ENCODE measurements at places on chromosomes 1 and 21.

- DNase-seq, result no peak
These were observed 34.6 kb upstream of the ZNF281 start for GRCh38 chr1:200444478-200444877.

- DNase-seq, result no peak
These were observed 8.9 kb upstream of the LGALS8 start for GRCh38 chr1:236514703-236515442.

DNA sequence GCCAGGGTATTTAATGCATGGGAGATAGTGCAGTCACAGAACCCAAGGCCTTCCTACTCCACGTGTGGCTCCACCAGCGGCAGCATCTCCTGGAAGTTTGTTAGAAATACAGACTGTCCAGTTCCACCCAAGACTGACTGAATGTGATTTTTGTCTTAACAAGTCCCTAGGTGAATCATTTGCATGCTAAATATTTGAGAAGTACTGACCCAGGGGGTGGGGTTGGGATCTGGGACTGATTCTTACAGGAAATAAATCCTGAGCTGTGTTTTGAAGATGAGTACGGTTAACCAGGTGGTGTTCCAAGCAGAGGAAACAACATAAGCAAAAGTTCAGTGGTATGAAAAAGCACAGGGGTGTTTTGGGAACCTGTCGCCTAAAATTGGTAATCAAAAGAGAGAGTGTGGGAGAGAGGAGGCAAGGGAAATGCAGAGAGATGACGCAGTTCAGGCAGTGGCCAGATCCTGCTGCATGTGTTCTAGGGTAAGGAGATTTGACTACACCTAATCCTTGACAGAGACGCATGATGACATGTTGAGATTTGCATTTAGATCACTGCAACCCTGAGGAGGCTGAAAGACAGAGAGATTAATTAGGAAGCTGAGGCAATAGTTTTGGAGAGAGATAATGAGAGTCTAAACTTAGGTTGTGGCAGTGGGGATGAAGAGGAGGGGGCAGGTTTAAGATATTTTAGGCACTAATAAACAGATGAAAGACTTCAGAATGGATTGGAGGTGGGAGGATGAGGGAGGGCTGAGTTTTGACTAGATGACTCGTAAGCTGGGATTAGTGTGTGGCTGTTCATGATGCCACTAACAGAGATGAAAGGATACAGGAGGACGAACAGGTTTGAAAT, 3.7 kb upstream of the ZNF326 start:
- no peak for DNase-seq

- DNase-seq, result no peak
These were observed 45.7 kb downstream of the MTF2 start for GRCh38 chr1:93124556-93125355.

DNA sequence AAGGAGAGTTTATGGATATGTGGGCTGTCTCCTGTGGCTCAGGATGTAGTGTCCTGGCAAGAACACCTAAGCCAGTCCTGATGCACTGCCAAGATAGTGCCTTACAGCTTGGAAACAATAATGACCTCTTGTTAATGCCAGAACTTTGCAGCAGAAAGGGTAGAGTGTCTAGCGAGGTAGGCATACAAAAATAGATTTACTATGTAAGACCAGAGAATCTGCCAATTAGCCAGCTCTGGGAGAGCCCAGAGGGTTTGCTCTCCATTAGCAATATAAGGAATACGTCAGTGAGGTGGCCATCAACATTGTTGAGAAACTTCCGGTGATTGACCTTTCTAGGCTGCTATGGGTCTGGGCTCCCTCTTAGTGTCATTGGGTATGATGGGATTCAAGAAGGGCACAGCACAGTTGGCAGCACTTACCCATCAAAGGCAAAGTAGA, 178.5 kb upstream of the GALNT2 start:
- DNase-seq, result no peak

DNA sequence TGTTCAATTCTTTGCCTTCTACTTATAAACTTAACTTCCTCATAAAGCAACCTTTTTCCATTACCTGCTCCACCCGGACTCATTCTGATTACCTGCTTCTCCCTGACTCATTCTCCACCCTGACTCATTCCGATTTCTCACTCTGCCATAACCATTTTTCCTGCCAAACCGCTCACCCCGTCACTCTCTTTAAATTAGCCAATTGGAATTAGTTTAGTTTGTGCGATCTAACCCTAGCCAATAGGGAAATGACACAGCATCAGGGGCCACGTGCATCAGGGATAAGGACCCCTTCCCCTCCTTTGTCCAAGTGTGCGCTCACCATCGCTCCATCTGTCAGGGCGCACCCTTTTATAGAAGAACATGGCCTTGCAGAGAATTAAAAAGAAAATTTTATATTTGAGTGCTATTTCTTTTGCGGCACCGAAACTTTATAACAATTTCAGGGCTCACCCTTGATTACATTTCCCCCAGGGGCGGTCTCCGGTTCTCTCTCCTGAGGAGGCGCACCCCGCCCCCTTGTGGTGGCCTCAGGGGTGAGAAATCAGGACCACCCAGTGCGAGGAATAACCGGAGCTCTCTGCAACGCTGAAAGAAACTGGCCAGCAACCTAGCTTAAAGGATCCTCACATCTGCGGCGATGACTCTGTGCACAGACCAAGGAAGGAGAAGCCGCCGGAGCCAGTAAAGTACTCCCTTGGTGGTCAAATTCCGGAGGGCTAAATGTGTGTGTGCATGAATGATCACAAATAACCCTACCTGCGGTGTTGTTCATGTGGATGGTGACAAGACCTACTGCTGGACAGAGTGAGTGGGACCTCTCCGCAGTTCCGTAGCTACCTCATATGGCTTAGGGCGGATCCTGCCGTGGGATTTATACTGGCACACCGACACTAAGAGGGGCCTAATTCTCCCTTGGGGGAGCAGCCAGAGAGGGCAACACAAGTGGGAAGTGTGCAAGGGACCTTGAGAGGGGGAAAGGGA, 30.3 kb upstream of the CBR3 start:
- DNase-seq, result peak; percentile 34

DNA sequence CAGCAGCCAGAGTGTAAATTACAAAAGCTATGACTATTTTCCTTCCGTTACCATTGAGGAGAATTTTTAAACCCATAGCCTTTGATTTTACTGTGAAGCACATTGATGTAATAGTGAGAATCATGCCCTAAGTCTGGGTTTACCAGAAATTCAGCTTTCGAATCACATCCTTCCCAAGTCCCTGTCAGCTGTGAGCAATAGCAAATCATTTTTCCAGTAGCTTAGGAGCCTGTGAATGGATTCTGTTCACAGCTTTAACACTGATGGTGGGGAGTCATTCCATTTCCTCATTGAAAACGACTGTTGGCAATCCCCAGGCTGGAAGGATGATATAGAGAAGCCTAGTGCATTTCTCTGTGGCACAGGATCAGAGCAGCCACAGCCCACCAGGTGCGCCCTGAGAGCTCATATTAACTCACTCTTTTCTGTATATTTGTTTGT, 82.2 kb upstream of the C1orf105 start:
- DNase-seq, result no peak

DNA sequence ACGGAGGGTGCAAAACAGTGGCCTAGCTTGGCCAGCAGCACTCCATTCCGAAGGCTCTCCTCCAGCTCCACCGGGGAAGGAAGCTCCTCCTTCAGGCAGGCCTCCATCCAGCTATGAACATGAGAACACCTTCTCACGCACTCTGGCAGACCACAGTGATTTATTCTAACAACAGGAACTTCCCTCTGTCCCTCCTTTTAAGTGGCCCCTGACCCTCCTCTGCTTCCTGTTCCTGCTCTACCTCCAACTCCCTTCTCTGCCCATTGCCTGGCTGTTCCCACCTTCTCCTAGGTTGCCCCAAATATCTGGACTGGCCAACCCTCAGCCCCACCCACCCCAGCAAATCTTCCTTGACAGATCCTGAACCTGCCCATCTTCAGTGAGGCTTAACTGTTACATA, 5.9 kb downstream of the IQGAP3 start:
- no peak for DNase-seq

- DNase-seq, result no peak
These were observed 2.4 kb downstream of the NUDT17 start for GRCh38 chr1:145847827-145848226.

DNA sequence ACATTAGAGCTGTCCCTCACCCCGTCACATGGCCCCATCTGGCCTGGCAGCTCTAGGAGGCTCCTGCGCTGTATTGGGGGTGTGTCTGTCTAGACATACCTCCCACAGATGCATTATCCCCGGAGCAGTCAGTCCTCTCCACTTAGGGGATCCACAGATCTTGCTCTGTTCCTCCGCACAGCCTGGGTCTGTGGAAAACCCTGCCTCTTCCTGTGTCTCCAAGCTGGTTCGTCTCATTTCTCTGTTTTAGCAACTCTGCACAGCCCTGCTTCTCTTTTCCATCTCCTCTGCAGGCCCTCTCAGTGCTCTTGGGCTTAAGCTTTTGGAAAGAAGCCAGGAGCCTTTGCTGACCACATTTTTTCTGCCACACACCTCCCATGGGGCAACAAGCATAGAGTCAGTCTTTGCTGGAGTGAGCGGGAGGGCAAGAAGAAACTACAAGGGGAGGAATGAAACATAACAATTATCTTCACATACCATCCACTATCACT, 241.5 kb downstream of the FOXD2 start:
- no peak for DNase-seq

- no peak for DNase-seq
These were observed 136.8 kb downstream of the NTPCR start for GRCh38 chr1:233086961-233087881.

DNA sequence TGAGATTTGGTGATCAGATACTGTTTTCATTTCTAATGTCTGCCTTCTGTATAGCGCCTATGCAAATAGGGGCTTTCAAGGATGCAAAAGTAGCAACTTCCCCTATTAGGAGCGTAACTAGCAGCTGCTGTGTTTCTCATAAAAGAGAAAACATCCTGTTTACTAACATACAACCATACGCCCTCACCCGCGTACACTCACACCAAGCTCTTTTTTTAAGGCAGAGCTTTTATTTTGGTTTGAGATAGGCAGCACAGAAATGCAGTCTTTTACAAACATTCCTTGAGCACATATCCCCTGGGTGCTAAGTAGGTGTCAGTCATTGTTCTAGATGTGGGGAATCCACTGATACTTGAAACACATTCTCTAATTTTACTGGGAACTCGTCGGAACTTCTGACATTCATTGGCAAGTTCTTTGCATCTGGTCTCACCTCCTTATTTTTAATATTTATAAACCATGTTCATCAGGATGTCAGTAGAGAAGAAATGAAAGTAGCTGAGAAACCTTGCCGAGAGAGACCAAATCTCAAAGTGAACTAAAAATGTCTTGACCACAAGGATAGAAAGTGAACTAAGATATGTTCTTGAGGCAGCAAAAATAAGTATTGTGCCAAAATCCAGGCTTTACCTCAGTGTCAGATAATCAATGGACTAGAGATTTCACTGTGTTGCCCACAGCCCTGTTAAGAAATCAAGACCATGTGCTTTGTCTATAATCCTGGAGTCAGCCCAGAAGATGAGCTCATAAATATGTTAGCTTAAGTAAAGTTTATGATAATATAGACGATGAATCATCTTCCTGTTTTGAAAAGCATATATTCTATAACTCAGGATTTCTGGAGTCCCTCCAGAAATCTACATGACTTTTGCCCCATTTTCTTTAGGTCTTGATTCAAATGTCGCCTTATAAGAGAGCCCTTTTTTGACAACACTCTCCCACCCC, 350.9 kb downstream of the ST6GALNAC3 start:
- DNase-seq, result peak; percentile 4

DNA sequence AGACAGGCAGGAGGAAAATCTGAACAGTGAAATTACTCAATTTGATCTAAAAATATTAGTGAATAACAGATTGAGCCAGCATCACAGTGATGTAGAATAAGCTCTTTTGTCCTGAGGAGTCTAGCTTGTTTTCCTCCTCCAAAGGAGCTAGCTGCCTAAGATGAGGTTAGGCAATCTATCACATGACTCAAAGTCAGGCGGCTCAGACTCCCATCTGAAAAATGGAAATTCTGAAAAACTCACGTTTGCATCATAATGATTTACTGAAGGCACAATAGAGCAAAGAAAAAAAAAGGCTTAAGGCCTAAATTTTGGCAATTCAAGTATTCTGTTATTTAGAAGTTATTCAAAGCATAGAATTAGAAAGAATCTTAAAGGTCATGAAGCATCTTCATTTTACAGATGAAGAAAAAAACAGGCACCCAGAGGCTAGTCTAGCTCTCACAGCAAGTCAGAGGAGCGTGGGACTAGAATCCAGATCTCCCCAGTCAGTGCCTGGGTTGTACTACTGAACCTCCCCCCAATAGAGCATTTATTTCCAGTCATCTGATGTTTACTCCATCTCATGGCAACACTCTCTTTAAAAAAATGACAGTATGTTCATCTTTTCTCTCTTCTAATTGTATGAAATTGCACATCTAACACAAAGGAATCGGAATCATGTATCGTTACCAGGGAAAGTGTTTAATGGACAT, 62.5 kb upstream of the ATF3 start:
- peak; percentile 97 for DNase-seq

GRCh38 chr1:31216016-31216415, 23.7 kb downstream of the NKAIN1 start:
- no peak for DNase-seq

GRCh38 chr1:32335790-32336590, at the start of gene MARCKSL1:
Gene MARCKSL1, minus strand, starts transcription at chr1:32336233. Its CDS starts 200 bp downstream, at chr1:32336033.
- DNase-seq, result peak; percentile 57

- DNase-seq, result peak; percentile 43
These were observed 65.3 kb downstream of the CD46 start for GRCh38 chr1:207817166-207817565.

- DNase-seq, result no peak
These were observed 10.8 kb downstream of the PIGP start for GRCh38 chr21:37061926-37062592.

- DNase-seq, result no peak
These were observed 13.3 kb upstream of the GRIK1 start for GRCh38 chr21:29953072-29953471.

DNA sequence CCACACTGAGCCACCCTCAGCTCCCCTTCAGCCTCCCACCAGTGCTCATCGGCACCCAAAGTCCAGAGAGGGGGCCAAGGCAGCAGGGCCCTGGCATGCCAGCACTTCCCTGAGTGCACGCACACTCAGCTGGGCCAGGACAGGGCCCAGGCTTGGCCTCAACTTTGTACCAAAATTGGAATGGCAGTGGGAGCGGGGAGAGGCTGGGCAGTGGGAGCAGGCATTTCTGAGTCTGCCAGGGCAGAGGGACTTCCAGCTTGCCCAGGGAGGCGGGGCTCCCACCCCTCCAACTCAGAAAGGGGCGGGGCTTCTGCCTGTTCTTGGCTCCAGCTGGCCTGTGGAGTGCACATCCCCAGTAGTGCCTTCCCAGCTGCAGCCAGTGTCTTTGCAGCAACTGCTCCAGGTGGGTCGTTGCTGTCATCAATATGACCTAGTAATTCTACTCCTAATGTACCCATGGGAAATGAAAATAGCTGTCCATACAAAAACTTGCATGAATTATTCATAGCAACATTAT, 10.3 kb upstream of the SNX7 start:
- DNase-seq, result no peak

DNA sequence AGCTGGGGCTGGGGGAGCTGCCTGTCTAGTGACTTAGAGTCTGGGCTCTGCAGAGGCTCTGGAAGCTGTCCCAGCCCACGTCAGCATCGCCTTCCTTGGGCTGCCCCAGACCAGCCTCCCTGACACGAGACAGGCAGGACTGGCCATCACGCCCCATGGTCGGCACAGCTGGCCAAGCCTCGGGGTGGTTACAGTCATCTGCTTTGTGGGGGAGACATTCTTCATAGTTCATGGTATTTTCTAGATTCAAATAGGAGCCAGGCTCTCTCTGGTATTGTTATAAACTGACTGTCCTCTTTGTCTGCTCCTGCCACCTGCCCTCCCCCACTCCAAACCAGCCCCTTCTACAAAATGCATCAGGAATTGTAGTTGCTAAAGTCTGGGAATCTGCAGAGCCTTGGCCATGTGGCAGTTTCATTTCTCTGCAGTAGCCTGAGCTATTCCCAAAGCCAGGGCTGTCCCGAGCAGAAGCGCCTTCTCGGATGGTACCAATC, 29.4 kb downstream of the OLFML2B start:
- DNase-seq, result no peak

- DNase-seq, result no peak
These were observed 8.5 kb upstream of the NID1 start for GRCh38 chr1:236073307-236073897.
